DMS79 treated with DMSO at 0.1 percent for 48 hours (cell line): ENCODE measurements at places on chromosomes 7 and 10.
A peak's percentile ranks its signal among the peaks of the same experiment; 100 is the strongest.

DNA sequence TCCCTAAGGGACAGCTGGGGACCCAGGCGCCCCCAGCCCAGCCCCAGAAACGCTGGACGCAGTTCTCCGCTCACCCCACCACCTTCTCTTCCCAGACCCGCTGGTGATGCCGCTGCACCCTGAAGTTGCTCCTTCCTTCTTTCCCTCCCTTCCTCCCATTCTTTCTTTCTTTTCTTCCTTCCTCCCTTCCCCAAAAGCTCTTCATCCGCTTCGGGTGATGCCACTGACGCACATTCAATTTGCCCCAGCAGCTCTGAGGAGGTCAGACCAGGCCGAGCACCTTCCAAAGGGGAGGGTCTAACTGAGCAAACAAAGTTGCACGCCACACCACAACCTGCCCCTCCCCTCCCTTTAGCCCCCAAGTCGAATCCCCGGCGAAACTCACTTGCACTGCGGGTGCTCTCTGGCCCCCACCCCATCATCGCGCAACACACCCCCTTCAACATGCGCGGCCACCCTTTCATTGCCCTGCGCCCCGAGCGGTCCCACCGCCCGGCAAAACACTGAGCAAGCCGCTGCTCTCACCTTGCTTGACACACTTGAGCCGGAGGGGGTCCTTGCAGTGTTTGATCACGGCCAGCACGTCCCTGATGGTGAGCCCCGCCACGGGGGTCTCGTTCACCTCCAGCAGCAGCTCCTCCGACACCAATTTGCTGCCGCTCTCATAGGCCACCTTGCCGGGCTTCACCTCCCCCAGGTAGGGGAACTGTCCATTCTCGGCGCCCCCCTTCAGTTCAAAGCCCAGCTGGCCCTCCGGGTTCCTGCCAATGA is 787 bp downstream of the MAGI2 start:
- no peak for DNase-seq

GRCh38 chr7:126659124-126659523 is 593.6 kb downstream of the GRM8 start:
- DNase-seq: no peak

GRCh38 chr10:110395350-110396283 is 90.9 kb upstream of the SMNDC1 start:
- DNase-seq: no peak

- no peak for DNase-seq
Measured at GRCh38 chr7:2030475-2031450, 202.0 kb downstream of the MAD1L1 start.

DNA sequence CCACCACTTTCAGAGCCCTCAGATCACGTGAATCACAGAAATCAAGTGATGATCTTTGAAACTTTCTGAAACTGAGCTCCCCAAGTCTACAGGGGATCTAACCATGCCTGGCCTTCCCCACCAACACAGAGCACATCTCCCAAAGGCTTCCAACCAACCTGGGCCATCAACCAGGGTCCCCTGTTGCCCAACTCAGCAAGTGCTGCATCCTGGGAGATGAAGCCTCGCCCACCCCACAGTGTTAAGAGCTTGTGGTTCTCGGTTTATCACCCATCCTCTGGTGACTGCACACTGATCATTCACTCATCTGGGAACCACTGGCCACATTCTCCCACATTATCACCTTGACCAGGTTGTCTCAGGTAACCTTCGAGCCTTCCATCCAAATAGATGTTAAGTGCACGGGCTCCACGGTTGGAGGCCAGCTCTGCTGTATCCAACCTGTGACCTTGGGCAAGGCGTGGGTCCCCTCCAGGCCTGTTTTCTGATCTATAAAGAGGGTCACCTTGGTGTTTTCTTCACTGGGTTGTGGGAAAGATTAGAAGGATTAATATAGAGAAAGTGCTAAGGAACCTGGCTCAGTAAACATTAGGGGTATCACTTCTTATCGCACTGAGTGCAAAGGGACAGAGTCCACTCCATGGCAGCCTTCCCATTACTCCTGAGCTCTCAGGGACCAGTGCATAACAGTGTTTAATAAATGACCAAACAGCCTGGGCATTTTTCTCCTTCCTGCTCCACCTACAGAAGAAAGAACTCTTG is 3.6 kb downstream of the ZNF488 start:
- DNase-seq: no peak

DNA sequence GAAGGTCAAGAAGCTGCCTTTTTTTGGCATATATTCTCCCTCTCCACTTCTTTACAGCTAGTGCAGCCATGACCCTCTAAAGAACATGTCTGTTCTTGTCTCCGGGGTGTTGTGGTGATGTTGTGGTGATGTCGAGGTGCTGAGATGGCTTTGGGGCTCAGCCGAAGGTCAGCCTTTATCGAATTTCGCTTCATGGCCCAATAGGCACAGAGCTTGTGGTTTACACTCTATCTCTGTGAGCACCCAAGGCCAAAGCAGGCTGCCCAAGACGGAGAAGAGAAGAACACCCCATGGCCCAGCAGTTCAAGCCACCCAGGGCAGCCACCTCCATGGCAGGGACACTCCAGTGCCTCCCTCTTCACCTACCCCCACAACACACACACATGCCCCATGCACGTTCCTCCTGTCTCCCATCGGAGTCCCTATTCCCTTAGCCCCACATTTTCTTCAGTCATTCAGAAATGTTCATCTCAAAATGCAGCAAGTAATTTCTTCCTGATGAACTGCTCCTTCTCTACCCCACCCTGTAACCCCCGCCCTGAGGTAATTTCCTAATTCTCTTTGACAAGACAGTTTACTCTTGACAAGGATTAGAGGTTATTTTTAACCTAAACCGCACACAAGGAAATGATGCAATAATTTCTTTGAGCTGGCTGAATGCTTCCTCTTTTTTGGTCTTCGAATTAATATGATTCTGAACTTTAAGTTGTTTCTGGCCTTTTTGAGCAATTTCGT is 18.6 kb upstream of the ADRB1 start:
- DNase-seq: no peak

DNA sequence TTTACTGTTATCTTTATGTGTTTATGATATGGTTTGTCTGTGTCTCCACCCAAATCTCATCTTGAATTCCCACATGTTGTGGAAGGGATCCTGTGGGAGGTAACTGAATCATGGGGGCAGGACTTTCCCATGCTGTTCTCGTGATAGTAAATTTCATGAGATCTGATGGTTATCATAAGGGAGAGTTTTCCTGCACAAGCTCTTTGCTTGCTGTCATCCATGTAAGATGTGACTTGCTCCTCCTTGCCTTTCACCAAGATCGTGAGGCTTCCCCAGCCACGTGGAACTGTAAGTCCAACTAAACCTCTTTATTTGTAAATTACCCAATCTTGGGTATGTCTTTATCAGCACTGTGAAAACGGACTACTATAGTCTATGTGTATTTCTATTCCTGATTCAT is 539.0 kb downstream of the ARL4A start:
- no peak for DNase-seq

GRCh38 chr10:78407009-78407711 is 373.5 kb downstream of the RPS24 start:
- DNase-seq: peak; percentile 81

DNA sequence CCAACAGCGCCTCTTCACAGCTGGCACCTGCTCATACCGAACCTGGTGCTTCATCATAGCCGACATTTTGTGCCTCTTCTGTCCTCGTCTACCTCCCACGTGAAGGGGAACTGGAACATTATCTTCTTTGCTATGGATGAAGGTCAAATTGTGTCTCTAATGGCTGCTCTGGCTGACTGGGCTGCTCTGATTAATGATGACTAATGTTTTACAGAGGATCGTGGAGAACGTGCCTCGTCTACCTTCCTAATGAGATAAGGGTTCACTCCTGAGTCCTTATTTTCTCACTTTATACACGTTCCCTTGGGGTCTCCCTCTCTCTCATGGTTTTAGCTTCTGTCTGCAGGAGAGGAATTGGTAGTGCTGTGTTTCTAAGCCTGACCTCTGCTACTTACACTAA is 420.3 kb downstream of the PHTF2 start:
- no peak for DNase-seq

DNA sequence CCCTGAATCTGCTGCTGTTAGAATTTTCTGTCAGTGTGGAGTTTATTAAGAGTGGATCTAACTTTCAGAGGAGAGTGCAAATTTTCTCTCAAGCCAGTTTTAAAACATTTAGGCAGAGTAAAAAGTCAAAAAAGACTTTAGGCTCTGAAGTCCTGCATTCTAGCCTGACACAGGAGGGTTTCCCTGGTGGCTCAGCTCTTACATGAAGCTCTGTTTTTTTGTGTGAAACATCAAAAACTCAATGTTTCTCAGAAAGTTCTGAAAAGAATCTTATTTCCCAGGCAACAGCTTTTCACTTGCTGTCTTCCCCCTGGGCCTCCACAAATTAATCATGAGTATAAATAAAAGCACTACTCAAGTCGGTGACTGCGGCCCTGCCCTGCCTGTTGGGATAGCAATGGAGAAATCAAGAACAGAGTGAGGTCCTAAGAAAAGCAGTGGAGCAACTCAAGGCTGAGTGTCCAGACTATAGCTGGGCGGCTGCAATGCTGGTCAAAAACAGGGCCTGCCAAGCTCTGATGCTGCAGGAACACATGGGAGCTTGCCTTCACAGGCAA is 22.3 kb upstream of the WDR11 start:
- DNase-seq: no peak

DNA sequence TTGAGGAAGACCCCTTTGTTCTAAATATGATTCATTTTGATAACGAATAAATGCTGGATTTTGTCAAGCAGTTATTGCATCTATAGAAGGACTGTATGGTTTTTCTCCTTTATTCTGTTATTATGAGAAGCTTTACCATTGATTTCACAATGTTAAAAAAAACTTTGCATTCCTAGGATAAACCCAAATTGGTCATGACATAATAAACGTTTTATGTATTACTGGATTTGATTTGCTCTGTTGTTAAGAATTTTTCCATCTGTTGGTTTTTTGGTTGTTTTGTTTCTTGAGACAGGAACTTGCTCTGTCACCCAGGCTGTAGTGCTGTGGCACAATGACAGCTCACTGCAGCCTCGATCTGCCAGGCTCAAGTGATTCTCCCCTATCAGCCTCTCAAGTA is 2.2 kb upstream of the DNA2 start:
- DNase-seq: no peak

DNA sequence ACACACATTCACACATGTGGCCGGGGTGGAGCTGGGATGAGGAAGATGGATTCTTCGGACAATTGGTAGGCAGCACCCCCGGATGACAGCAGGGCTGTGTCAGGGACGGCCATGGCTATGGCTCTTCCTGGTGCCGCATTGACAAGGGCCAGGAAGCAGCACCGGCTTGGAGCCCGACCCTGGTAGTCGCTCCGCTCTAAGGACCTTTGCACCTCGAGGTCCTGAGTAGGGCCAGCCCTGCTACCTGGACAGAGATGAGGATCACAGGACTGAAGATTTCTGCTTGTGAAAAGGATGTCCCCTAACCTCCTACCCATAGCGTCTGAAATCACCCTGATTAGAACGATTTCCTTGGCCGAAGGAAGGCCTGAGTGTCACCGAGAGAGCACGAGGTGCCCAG is 134.1 kb downstream of the ADARB2 start:
- no peak for DNase-seq

- no peak for DNase-seq
Measured at GRCh38 chr7:44760034-44760580, 11.5 kb downstream of the ZMIZ2 start.

DNA sequence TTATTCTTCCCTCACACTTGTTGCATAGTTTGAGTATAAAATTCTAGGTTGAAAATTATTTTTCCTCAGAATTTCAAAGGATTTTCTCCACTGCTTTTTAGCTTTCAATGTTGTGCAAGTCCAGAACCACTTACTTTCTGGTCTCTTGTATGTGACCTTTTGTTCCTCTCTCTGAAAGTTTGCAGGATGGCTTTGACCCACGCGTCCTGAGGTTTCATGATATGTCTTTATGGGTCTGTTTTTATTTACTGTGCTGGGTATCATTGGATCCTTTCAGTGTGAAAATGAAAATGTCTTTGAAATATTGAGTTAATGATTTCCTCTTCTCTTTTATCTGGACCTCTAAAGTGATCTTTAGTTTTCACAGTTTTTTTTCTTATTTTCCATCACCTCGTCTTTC is 38.5 kb downstream of the C1GALT1 start:
- no peak for DNase-seq

DNA sequence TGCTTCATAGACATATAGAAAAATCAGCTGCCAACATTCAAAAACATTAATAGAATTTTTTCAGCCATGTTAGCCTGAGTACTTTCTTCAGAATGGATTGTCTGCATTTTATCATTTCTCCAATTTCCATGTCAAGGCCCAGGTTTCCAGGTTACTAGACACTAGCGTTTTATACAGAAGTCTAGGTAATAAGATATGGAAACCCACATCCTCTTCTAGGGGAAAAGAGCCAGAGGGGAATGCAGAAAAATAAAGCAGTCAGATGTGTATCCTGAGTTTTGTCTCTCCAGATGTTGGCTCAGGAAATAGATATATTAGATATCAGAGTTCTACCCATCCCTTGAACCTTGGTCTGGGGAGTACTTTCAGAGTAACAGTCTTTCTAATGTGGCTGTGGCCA is 20.4 kb downstream of the GIMAP4 start:
- DNase-seq: no peak

DNA sequence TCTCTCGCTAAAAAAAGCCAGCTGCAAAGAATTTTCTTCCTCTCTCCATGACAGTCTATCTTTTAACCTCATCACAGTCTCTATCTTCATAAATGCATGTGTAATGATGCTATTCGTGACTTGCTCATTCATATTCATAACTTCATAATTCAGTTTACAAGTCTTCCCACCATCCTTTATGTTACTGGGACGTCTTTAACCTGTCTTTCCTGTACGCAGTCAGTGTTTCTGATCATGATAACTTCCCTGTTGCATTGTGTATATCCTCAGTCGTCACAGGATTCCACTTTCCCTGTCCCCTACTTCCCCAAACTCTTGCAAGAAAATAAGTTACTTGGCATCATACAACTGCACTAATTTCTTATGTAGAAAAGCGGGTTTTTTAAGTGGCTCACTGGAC is 165.6 kb upstream of the ASAH2 start:
- no peak for DNase-seq

DNA sequence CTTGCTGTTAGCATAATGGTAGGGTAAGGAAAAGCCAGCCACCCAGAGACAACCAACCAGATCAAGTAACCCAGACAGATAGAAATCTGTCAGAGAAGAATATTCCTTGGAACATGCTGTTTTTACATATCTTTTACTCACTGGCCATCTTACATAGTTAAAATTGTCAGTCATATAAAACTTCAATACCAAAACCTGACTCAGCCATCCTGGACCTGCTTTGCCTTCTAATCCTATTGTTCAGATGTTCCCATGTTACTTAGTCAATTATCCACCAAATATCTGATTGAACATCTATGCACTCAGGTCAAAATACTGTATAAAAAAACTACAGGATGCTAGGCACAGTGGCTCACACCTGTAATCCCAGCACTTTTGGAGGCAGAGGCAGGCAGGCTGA is 466.5 kb upstream of the NRP1 start:
- DNase-seq: no peak

- no peak for DNase-seq
Measured at GRCh38 chr10:60238759-60239100, 150.9 kb downstream of the ANK3 start.

- no peak for DNase-seq
Measured at GRCh38 chr7:149261316-149261828, 624 bp upstream of the ZNF783 start.
